ENCODE measurements at places on chromosomes 3 and 15. TPM values are rescaled to one million over a fixed set of nuclear protein-coding genes. Genes with fewer than 3 reads are reported as not detected.

- DNase-seq, result no peak
These were observed 7.5 kb upstream of the ITGA11 start for GRCh38 chr15:68439506-68439905.

DNA sequence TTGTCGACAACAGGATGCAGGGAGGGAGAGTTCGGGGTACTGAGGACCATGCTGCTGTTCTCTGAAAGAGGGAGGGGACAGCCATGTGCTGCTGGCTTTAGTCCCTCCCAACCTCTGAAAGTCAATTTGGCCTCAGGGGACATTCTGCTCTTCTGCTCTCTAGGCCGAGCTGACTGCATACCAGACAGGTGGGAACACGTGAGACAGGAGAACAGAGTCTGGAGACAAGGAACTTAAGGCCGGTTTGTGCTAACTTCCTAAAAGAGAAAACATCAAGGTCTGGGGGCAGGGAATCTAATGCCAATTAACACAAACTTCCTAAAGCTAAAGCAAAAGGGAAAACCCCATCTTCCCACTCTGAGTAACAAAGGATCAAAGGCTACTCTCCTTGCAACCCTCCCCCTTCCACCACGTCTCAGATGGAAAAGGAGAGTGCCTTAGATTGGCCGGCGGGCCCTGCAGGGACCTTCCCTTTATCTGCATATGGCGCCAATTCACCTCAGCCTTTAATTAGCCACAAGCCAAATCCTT lies 41.0 kb downstream of the SLCO2A1 start:
- peak; percentile 75 for DNase-seq

DNA sequence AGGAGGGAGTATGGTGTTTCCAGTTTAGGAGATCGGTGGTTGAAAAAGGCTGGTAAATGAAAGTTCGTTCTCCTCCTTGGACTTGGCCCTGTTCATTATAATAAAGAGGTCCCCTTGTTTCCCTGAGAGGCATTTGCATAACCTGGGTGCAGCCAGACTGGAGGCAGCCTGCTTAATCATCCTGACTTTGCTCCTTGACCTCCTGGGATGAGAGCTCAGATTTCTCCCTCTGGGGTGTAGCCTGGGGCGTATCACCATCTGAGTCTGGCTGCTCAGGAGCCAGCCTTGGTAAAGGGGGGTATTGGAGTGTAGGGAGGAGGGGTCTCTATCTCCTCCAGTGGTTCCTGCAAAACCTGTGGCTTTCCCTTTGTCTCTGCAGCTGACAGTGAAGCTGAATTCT lies 21.3 kb upstream of the ACAD9 start:
- no peak for DNase-seq

DNA sequence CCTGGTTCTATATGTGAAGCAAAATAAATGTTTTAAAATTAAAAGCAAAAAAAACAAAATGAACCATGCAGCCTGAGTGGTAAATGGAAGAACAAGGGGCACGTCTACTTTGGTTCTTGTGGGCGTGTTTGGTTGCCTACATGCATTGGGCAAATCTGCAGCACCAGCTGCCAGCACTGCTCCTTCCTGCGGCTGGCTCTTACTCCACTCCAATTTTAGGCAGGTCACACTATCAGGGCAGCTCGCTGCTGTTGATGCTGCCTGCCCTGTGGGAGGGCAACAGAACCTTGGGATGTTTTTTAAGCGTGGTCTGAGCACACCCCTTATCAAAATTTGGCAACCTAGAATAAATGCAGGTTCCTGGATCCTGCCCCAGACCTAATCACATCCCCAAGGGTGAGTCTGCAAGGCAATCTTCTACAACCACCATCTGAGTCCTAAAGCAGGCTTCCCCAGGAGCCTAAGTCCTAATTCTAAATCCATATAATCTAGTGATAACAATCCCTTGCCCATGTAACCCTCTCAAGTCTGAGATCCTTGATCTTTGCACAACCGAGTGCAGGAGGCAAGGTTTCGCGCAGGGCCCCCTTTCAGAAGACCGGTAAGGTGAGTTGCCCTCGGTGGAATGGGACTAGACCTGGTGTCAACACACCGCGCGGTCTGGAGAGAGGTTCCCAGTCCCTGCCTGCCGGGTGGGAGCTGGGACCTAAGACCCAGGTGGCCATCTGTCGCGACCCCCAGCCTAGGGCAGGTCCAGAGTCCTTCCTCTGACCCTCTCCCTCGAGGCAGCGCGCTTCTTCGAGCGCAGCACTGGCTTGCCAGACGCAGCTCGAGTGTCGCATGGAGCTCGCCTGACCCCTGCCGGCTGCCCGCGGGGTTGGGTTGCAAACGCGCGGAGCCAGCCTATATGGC lies 15.9 kb downstream of the IVD start:
- DNase-seq, result peak; percentile 79

DNA sequence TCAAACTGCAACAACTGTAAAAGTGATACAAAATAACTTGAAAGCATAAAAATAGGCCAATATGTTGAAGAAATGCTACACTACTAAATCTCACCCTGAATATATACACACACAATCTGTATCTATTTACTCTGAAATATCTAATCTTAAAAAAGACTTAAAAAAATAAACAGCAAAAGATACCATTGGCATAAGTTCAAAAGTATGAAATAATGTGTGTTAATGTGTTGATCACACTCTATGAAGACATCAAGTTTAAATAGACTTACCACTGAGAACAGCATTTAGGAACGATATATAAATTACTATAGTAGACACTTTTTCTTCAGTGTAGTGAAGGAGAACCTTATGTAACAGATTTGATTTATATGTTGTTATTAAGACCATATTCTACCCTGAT lies 14.1 kb upstream of the SATB1 start:
- DNase-seq, result no peak

- no peak for DNase-seq
These were observed 156.7 kb downstream of the RAB11A start for GRCh38 chr15:66025972-66026371.

- DNase-seq, result peak; percentile 35
These were observed 25.6 kb upstream of the NLGN1 start for GRCh38 chr3:173371848-173372487.

GRCh38 chr3:127542441-127542952 lies 48.0 kb downstream of the TPRA1 start:
- DNase-seq, result no peak

DNA sequence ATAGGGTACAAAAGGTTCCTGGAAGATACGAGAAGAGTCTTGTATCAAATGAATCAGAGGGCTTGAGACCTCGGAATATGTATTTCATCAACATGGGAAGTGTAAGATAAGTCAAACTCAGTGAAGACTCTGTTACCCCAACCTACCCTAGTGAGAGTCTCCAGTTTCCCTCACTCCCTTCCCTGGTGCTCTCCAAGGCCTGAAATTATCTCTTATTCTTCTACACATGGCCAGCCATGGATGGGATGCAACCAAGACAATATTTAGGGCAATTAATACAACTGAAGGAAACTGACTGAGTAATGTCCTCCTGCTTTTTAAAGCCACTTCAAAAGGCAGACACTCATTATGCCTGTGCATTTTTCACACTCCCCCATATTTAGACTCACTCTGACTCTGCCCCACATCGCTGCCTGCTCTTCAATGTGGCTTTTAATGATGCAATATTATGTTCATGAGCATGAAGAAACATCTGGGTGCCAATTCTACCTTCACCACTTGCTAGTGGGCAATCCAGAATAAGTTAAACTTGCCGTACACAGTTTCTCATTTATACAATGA lies 137.1 kb upstream of the THBS1 start:
- no peak for DNase-seq

DNA sequence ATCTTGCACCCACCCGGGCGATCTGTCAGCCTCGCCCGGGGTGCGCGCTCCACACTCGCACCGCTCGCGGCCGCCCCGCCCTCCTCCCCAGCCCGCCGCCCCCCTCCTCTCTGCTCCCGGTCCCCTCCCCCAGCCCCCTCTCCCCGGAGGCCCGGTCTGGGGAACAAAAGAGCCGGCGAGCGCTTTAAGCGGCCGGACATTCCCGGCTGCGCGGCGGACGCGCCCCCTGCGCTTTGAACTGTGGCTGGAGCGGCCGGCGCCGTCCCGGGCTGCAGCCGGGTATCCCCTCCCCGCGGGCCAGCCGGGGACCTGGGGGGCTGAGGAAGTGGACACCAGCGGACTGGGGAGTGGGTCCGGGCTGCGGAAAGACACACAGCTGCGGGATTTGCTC lies at the start of gene IGDCC3:
IGDCC3 (minus strand) TSS at position 27 of the 391 bp plus-strand sequence. CDS start 214 bp downstream, outside the sequence.
- peak; percentile 83 for DNase-seq

Gene TADA3
- total RNA-seq, result 49.6 TPM

Gene PAK6
- total RNA-seq, result 20.7 TPM

Gene CACNA2D2
- total RNA-seq, result 0.25 TPM

Gene NAALADL2
- 4.0 TPM for total RNA-seq

Gene GOLGA8N
- total RNA-seq, result 0.41 TPM

Measured in Caco-2 (cell line).